Foreskin keratinocyte (primary cell): ENCODE measurements at places on chromosomes 6 and 20. TPM values are rescaled to one million over a fixed set of nuclear protein-coding genes. Genes with fewer than 3 reads are reported as not detected.

GRCh38 chr6:149820506-149820905 lies 43.7 kb downstream of the LRP11 start:
- DNase-seq, result no peak

GRCh38 chr6:7249946-7250643 lies 62.9 kb downstream of the SSR1 start:
- DNase-seq, result no peak

GRCh38 chr6:1553562-1554083 lies 56.1 kb upstream of the FOXC1 start:
- no peak for DNase-seq

DNA sequence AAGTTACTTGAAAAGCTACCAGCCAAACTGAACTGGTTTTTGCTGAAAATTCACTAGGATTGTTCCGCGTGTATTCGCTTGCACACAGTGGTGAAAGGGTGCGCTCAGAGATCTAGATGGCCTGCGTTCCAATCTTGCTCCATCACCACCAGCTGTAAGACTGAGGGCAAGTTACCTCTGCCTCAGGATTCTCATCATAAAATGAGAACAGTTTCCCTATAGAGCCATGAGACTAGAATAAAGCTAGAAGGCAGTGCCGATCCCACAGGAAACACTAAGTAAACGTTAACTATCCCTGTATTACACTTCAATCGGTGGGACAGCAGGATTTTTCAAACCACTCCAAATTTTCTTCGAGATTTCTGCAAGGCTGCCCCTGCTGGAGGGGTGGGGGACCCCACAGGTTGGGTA lies 838 bp downstream of the AHCY start:
- DNase-seq, result peak; percentile 20

DNA sequence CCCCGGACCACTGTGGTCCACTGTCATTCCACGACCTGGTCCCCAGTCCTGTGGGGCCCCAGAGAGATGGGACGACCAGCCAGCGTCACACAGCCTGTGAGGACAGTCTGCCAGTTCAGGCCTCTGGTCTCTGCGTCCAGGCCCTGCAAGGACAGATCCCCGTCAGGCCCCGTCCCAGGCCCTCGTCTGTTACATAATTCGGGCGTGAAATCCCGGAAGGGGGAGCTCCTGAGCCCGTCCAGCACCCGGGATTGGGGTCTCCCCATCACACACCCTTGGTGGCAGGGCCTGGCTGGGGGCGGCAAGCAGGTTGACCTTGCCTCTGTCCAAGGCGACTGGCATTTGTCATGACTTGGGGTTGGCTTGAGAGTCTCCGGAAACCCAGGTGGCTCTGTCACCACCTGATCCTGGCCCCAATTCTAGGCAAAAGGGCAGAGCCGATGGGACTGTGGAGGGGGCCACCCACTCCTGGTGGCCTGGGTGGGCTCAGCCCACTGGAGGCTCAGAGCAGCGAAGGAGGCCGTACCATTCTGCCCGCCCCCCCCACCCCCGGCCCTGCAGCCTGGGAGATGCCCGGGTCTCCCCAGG lies 73.8 kb upstream of the GATA5 start:
- no peak for DNase-seq

GRCh38 chr20:43379239-43379917 lies 78.3 kb upstream of the SRSF6 start:
- no peak for DNase-seq

DNA sequence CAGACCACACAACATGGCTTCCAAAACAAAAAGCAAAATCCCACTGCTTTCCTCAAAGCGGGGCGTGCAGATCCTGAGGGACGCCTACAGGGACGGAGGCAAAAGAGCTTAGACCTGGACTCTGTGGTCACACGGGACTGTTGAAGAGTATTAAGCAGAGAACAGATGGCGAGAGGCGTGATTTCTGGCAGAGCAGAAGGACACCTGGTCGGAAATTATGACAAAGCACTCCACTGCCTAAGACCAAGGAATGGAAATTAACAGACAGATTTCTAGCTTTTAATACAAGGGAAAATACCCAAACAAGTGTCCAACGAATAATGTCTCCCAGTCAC lies 15.4 kb downstream of the CST7 start:
- DNase-seq, result no peak

GRCh38 chr6:14397518-14397901 lies 279.9 kb downstream of the CD83 start:
- DNase-seq, result no peak

DNA sequence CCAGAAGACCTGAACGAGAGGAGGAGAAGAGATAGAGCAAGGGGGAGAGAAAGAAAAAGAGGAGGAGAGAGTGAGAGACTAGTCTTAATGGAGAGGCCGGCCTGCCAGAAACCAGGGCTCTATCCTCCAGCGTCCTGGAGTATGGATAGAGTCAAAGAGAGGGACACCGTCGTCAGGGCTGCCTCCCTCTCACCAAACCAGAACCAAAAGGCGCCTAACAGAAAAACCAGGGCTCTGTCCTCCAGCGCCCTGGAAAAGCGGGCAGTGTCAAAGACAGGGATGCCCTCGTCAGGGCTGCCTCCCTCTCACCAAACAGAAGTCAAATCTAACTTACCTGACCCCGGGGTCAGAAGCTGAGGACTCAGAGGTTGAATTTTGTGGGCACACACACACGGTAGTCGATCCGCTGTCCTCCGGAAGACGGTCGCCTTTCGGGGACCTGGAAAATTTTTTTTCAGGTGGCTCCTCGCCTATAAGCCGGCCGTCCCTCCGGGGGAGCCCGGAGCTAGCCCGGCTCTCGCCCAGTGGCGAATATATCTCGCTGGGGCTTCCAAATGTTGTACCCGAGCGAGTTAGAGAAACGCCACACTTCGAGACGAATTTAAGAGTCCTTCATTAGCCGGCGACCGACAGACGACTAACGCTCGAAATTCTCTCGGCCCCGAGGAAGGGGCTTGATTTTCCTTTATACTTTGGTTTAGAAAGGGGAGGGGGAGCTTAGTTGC lies 148.2 kb downstream of the TRIM27 start:
- no peak for DNase-seq

GRCh38 chr20:15895560-15896084 lies 677.6 kb downstream of the KIF16B start:
- DNase-seq, result no peak

GRCh38 chr20:21559305-21559704 lies 45.4 kb upstream of the NKX2-2 start:
- DNase-seq, result no peak

- no peak for DNase-seq
Measured at GRCh38 chr6:44558024-44558831, 170.7 kb downstream of the CDC5L start.

DNA sequence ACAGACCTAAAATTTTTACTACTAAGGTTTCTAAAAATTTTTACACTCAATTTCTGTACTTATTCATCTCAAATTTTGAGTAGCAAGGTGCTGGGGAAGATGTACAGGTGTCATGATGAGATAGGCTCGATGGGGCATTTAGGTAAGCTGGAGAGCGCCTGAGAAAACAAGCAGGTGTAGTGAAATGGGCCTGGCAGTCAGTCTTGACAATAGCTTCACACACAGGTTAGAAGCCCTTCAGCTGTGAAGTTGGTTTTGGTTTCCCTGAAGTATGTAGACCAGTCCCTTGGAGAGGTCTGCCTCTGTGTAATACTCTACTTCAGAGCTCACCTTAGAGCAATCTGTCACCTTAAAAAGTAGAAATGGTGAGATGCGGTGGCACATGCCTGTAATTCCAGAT lies 144.0 kb upstream of the SCGN start:
- no peak for DNase-seq

GRCh38 chr6:32967151-32968091 lies 973 bp upstream of the BRD2 start:
- peak; percentile 47 for DNase-seq

DNA sequence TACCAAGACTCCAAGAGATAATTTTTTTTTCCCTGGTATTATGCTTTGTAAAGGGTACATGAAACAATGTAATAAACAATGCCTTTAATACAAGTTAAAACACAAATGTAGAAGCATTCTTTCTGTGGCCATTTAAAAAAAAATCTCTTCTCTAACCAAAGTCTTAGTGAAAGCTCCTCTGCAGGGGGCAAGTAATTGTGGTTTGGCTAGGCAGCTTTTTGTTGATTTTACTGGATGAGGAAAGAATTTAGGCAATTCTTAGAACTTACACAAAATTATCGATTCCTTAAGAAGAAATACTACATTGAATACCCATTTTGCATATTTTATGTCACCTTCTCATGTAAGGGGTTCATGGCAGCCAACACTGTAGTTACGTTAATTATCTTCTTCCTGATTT lies 12.4 kb downstream of the TFB1M start:
- no peak for DNase-seq

FGD2 gene
- 0.07 and 0.14 TPM in 2 replicates for total RNA-seq

TBXT gene
- not detected in 2 replicates for total RNA-seq

MUC22 gene
- not detected in 2 replicates for total RNA-seq

LRRC73 gene
- 0.37 and 0.39 TPM in 2 replicates for total RNA-seq

ID4 gene
- not detected in 2 replicates for total RNA-seq

MYLK4 gene
- total RNA-seq, result 0.24 and 0.28 TPM in 2 replicates

TCP11 gene
- total RNA-seq, result 0.07 TPM in 1 of 2 replicates, not detected in the other

DIDO1 gene
- total RNA-seq, result 34.0 and 34.2 TPM in 2 replicates
